ENCODE measurements at places on chromosomes 5 and 9.
A peak's percentile ranks its signal among the peaks of the same experiment; 100 is the strongest.

DNA sequence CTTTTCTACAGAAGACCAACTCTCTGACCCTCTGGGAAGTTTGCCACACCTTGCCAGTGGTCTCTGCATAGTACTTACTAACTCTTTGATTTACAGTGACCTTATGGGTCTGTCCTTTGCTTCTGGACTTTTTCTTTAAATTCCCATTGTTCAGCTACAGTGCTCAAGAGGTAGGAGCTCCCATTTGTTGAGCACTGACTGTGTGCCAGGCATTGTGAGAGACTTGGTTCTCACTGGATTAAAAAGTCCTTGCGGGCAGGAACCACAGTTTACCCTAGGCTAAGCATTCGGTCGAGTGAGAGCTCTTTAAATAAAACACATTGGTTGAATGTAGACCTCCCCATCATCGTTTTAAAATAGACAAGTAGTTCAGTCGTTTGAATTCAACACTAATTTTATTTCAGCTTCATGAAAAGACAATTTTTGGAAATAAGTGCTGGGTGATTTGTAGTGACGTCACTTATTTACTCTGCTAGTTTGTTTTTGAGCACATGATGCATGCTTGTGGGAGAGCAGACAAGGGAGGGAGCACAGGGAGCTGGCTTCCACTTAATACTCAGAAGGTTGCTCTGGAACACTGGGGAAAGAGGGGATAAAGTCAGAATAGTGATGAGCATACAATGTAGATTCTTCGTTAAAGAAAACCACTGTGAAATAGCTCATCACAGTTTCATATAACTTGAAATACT is 27.1 kb downstream of the RASGRF2 start:
- DNase-seq = no peak

DNA sequence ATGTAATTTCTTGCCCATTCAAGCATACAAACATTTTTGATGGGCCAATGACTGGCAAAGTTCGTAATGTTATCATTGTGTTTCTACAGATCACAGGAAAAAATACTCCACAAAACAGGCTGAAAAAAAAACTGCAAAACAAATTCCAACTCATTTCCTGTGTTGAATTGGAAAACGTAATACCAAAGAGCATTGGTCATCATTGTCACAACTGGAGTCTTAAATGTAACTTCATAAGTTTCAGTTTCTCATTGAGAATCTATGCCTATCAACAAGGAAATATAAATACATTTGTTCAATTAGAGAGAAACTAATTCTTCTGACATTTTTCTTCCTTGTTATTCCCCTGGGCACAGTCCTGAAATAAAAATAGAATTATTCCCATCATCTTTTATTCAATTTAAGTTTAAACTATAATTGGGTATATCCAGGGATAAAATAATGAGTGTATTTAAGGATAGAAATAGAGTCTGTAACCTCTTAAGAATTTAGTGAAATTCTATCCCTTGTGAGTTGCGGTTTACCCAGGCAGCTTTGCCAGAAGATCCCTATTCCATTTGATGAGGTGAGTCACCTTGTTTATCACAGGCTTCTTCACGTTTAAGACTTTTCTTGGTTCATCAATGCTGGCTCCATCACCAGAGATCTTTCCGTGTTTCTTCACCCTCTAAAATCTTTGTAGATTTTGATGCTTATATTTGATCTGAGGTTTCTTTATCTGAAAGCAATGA is 112.7 kb upstream of the ITGA1 start:
- DNase-seq = peak; percentile 29

- DNase-seq = no peak
Observed at GRCh38 chr5:44275908-44276307, 113.3 kb downstream of the FGF10 start.

- DNase-seq = no peak
Observed at GRCh38 chr9:136085815-136086212, 9.3 kb downstream of the NACC2 start.

DNA sequence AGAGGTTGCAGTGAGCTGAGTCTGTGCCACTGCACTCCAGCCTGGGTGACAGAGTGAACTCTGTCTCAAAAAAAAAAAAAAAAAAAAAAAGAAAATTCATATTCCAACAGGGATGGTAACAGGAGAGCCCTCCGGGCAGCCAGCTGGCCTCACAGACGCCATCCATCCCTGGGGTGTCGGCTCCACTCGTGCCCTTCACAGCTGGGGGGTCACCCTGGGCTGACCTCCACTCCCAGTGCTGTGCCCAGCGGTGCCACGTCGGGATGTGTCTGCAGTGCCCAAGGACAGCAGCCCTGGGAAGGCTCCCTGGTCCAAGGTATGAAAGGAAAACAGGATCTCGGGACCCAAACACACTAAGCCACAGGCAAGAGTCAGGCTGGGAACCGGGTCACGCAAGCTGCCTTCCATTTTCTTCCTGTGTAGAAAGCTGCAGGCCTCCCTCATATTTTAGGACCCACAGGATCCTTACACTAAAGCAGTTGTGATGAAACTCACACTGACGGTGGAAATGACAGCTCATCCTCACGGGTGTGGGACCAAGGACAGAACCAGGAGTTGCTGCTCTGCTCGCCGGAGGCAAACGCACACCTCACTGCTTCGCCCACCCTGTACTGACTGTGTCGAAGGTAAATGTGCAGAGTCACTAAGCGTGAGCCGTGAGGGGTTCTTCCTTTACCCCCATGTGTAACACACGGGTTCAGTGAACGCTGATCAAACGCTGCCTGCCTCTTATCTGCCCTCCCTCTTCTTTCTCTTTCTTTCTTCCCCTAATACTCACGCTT is 5.3 kb downstream of the SLC12A7 start:
- no peak for DNase-seq

DNA sequence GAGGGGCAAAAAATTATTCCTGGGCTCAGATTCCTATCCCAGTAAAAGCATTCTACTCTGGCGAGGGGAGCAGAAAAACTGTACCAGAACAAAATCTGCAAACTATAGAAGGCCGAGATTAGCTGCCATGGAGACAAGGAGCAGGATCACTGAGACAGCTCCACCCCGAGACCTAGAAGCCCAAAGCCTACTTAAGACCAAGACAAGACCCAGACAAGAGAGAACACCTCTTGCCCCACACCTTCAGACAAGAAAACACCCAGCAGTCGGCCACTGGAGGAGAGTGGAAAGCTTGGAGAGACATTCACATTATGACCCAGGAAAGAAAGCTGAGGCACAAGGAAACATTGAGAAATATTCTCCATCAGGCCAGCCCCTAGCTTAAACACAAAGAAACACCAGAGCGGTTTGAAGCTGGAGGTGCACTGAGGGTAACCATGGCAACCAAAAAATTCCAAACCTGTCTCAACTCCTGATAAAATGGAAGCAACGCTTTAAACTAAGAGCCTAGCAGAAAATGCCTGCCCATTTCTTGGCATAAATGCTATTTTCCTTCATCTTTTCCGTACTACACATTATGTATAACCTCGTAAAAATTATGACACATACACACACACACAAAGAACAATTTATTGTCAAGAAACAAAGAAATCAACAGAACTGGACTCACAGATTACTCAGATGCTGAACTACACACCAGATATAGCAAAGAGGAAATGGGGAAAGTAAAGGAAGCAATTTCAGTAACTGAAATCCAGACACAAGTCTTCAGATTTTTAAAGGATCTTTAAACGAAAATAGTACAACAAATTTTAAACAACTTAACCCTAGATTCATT is 53.8 kb upstream of the FTMT start:
- DNase-seq = no peak

GRCh38 chr5:4518903-4519672 is 621.0 kb upstream of the ADAMTS16 start:
- DNase-seq = no peak

DNA sequence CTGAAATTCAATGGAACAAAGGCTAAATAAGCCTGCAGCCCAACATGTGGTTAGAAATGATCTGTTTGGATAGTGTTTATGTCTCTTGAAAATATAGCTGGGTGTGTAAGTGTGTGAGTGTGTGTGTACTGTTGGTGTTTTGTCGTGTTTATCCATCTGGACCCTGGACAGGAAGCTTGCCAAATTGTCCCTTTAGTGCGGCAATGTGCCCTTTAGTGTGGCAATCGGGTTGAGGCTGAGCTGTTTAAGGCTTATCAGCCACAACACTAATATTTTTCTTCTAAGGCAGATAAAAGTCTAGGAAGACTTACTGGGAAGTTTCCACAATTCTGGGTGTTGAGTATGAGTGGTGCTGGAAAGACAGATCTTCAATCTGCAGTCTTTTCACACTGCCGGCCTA is 180.2 kb downstream of the YTHDC2 start:
- DNase-seq = no peak

DNA sequence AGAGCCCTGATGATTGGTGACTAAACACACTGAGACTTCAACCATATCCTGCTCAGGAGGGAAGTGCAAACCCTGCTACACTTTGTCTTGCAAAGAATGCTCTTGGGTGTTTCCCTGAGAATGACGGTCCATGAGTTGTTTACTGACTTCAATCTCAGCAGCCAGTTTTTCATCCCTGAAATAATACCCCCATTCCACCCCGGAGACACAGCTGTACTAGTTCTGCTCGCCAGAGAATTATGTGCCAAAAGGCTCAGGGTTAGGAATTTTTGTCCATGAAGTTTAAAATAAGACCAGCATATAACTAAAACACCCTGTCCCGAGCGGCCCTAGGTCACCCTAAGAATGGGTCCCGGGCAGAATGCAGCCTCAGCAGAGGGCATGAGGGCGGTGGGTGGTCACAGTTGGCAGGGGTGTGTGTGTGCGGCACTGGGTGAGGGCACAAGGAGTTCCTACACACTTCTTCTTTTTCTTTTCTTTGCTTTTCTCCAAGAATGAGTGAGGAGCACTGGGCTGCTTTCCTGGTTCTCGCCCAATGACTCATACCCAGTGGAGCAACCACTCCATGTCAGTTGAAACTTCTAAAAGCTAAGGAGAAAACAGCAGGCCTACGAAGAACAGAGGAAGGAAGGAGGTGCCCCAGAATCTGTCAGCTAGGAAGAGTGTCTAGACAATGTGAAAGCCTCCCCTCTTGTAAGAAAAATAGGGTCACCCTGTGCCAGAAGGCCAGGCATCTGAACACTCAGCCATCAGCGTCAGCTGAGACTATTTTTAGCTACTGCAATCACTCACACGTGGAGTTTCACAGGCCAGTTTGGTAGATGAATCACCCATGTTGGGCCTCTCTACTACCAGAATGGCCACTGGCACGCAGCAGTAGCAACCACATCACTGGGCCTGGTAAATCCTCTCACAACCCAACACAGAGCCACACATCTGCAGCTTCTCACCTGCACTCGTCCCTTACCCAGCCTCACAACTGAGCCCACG is 105.9 kb downstream of the DPYSL3 start:
- DNase-seq = peak; percentile 50

GRCh38 chr5:73542020-73542419 is 23.4 kb downstream of the ANKRA2 start:
- DNase-seq = no peak

DNA sequence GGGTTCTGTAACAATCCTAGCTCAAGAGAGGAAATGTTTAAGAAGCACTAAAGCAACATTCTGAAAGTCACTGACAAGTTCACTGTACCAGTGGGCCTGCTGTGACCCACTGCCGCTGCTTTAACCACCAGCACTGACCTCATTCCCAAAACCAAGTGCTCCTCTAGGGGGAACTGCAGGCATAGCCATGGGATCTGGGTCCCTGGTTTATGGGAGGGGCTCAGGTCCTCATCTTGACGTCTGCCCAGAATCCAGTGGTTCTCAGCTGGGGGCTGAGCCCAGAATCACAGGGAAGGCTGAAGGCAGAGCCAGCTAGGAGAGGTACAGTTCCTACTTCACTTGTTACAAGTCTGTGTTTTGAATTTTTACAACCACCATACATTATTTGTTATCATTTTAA is 36.1 kb upstream of the SLC2A8 start:
- DNase-seq = no peak

DNA sequence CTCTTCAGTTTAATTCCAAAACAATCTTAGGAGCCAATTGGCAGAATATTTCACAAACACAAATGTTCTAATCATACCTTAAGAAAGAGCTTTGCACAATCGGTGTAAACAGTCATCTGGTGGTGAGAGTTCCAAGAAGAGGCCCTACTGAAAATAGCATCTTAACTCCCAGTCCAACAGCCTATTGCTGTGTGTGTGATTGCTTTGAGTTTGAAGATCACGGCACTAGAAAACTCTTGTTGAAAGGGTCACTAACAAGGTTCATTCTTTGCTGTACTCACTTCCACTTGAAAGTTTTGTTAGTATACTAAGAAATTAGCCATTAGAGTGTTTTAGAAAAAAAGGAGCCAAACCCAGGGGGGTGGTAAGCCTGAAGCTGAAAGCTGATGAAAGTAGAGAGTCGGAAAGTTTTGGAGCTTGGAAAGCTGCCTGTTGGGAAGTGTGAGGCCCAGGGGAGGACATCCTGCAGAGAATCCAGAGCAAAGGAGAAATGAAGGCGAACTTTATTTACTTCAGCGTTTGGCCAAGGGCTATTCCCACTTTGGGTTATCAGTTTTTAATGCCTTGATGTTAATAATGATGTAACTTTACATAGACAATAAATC is 180.3 kb upstream of the GHR start:
- DNase-seq = no peak

GRCh38 chr9:93830012-93830596 is 125.1 kb downstream of the BARX1 start:
- no peak for DNase-seq

- no peak for DNase-seq
Observed at GRCh38 chr5:54705994-54706653, 188.6 kb downstream of the SNX18 start.

GRCh38 chr5:16461782-16462181 is 3.8 kb downstream of the ZNF622 start:
- DNase-seq = no peak

DNA sequence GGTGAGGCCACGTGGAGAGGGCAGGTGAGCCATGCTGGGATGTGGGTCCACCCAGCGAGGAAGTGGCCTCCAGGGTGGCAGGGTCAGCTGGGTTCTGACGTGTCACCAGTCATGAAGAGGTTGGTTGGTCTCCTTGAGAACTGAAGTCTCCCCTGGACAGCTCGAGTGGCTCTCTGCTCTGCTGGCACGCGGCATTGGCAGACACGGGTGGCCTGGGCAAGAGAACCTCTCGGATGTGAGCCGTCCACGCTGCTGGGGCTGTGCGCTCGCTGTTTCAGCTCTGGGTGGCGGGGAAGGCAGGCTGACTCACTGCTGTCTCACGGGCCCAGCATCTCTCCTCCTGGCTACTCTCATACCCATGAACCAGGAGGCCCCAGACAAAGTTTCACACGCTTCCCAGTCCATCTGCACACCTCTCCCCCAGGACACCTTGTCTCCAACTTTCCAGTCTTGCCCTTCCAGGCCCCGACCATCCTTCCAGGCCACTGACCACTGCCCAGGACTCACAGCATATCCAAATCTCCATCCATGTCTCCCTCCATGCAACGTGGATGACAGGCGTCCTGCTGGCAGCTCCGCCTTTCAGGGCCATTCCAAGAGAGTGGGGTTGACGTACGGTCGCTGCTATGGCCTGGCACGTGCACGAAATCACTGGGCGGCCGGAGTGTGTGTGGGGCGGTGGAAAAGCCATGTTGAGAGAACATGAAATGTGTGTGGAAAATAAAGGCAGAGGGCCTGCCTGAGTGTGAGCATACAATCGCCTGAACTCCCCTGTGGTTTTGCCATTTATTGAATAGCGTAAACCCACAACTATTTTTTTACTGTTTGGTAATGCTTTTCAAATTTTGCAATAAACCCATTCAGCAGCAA is 145.0 kb upstream of the COL5A1 start:
- DNase-seq = no peak

- peak; percentile 64 for DNase-seq
Observed at GRCh38 chr5:36369219-36369690, 67.6 kb upstream of the RANBP3L start.

- no peak for DNase-seq
Observed at GRCh38 chr9:2839040-2839439, 4.9 kb downstream of the PUM3 start.

All from LoVo (cell line).